Stimulated activated CD4-positive, alpha-beta T cell treated with anti-CD3 and anti-CD28 coated beads, TNF-alpha, amount 100 ng/mL, for 1 hour (primary cell): ENCODE measurements at places on chromosomes 16 and 17.

DNA sequence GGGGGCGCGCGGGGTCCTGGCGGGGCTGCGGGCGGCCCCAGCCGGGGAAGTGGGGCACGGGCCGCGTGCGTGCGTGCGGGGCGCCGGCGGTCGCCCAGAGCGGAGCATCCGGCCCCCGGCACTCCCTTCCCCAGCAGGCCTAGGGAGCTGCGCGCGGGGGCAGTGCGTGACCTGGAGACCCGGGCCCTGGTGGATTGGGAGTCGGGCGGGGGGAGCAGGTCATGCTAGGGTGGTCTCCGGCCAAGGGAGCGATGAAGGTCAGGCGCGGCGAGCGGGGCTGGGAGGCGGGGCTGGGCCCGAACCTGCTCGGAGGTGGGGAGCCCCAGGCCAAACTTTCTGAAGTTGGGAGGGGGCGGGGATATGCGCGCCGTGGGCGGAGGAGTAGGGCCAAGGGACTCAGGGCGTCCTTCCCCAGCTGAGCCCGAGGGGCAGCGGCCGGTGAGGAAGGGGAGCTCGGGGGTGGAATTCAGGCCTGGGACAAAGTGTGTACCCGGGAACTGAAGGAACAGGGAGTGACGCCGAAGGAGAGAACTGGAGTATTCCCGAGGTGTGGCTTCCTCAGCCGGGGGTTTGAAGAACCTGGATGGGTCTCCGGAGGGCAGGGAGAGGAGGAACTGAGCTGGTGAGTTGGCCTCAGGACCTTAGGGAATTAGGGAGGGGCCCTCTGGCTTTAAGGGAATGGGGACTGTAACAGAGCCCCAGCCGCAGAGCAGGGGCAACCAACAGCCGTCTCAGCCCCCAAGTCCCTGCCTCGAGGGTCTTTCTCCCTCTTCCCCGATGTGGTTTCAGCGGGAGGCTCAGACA, 589 bp downstream of the XYLT2 start:
- no peak for DNase-seq

GRCh38 chr17:28973425-28973824, 22.1 kb upstream of the PHF12 start:
- no peak for DNase-seq

DNA sequence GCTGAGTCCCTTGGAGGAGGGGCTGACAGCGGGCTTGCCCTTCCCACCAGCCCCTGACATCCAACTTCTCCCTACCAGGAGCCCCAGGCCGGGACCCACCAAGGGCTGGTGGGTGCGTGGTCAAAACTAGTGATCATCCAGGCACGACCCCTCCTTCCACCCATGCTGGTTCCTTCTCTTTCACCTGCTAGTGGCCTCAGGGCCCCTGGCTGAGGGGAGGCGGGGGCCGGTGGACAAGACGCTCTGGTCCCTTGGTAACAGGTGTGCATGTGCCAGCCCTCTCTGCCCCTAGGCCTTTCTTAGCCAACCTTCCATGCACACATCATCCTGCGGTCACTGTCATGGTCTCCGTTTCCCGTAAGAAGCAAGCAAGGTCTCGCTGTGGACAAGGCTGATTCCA, 8.4 kb downstream of the ZNF213 start:
- no peak for DNase-seq

- DNase-seq, result no peak
Observed at GRCh38 chr16:74846714-74847113, 72.1 kb upstream of the FA2H start.

DNA sequence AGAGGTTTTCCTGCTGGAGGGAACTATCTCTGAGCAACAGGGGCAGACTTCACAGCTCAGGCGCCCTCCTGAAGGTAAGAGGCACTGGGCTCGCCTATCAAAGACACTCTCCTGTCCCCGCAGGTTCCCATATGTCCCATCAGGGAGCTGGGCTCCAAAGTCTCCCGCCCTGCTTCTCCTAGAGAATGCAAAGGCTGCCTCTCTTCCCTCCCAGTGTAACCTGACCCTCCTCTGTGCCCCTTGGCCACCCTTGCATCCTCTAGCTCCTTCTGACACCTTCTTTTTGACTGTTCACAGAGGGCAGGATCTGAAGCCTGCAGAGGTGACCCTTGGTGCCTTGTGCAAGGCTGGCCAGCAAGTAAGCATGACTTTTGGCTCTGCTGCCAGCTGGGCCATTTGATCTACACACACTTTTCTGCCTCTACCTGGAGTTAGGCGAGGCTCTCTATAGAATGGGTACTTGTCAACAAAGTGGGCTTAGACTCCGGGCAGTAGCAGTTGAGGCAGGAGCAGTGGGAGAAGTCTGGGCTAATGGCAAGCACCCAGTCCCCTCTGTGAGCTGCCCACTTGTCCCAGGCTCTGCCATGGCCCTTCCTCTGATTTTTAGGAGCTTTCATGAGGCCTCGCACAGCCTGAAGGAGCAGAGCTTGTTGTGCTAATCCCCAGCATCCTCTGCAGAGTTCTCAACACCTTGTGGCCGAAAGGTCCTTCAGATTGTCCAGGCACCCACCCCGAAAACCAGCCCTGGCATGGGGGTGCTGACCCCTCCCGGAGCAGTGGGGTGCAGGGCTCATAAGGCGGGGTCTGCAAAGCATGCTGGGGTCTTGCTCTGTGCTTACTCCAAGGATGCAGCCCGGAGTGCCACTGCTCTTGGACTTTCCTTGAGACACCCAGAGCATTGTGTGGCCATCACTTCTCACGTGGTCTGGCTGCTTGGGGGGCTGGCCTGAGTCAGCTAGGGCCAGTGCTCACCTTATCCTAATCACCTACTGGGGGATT, 122.9 kb downstream of the METRNL start:
- no peak for DNase-seq

GRCh38 chr17:296906-297690, 55.5 kb downstream of the RPH3AL start:
- no peak for DNase-seq

GRCh38 chr17:1036171-1036844, 39.4 kb downstream of the TIMM22 start:
- DNase-seq, result no peak

GRCh38 chr16:9125658-9126505, 34.4 kb downstream of the HAPSTR1 start:
- DNase-seq, result no peak
